ENCODE measurements at places on chromosomes 13 and 19.

GRCh38 chr13:110993788-110994187, 78.9 kb upstream of the ANKRD10 start:
- DNase-seq: no peak

DNA sequence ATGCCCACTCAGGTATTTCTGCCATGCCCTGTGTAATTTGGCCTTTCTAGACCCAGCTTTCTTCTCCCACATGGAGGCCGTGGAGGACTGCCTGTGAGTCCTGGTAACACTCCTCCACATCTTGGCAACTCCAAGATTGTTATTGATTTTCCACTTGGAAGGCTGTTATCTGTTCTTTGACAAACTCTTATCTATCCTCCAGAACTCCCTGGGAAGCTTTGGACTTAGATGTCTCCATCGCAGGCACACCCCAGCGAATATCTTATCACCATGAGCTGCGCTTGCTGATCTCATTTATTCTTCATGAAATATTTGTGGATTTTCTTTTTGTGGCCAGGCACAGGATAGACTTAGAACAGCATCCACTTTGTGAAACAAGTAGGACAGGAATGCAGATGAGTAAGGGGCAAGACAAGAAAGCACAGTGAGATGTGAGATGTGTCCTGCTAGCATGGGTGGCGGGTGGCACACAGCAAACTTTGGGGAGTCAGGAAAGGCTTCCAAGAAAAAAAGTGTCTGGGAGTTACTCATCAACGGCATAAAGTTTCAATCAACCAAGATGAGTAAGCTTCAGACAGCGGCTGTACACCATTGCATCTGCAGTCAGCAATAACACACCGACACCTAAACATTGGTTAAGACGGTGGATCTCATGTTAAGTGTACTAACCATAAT, 84.5 kb upstream of the IRS2 start:
- DNase-seq: no peak

DNA sequence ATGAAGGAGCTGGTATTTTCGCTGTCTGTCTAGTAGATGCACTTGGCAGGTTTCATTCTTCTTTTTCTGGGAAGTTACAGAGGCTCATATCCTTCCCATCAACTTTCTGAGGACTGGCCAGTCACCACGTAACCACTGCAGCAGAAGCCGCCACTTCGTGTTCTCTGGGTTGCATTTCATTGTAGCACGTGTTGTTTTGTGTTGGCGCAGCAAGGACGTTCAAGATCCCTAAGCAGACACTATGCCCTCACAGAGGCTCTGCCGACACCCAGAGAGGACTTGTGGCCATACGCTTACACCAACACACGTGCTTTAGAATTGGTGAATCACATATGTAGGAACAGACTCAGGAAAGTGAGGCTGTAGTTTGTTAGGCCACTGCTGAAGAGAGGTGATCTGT, 42.2 kb upstream of the TEX29 start:
- DNase-seq: no peak

- no peak for DNase-seq
These were observed 98.9 kb downstream of the ESD start for GRCh38 chr13:46698014-46698413.

DNA sequence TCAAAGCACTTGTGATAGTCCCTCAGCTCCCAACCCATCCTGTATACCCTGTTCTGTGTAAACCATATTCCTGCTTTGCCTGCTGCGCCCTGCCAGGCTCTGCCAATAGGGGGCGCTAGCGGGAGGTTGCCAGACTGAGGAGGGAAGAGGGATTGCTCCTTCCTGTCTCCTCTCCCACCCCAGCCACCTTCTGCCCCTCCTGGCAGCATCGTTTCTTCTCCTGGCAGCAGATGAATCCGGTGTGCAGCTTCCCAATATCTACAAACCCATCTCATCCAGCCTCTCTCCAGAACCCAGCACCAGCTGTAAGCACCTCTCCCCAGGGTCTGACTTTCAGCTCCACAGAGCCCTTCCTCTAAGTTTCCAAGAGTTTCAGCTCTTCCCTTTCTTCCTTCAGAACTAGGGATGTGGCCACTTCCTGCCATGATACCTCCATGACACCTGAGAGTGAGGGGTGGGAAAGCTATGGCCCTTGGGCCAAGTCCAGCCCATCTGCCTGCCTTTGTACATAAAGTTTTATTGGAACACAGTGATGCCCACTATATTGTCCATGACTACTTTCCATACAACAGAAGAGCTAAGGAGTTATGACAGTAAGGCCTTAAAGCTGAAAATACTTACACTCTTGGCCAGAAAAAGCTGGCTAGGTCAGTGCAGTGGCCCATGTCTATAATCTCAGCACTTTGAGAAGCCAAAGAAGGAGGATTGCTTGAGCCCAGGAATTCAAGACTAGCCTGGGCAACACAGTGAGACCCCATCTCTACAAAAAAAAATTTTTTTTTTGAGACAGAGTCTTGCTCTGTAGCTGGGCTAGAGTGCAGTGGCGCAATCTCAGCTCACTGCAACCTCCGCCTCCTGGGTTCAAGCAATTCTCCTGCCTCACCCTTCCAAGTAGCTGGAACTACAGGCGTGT, 34.5 kb upstream of the ATP1A3 start:
- no peak for DNase-seq

DNA sequence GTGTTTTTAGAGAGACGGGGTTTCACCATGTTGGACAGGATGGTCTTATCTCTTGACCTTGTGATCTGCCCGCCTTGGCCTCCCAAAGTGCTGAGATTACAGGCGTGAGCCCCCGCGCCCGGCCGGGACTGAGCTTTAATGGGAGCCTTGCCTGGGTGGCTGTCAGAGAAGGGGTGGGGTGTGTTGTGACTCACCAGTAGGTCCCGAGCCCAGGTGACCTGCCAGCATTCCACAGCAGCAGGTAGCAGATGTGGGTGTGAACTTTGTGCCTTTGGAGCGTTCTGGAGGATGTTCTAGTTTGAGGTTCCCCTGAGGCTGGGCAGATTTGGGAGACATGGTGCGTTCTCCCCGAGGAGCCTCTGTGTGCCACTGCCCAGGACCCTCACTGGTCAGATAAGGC, 7.1 kb upstream of the EPN1 start:
- no peak for DNase-seq

- DNase-seq: no peak
These were observed 1007.2 kb downstream of the PCDH9 start for GRCh38 chr13:66222926-66223325.

- no peak for DNase-seq
These were observed 9.3 kb upstream of the FRY start for GRCh38 chr13:32022311-32022710.

- no peak for DNase-seq
These were observed 17.7 kb downstream of the POLRMT start for GRCh38 chr19:615619-616018.

DNA sequence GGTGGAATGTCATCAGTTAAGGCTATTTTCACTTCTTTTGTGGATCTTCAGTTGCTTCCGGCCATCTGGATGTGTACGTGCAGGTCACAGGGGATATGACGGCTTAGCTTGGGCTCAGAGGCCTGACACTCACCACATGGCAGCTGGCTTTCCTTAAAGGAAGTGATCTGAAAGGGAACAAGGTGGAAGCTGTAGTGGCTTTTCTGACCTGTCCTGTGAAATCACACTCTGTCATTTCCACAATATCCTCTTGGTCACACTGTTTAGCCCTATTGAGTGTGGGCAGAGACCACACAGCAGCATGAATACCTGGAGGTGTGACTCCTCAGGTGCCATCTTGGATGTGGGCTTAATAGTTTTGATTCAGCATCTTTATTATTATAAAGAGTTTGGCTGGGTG, 4.5 kb upstream of the BAX start:
- no peak for DNase-seq

DNA sequence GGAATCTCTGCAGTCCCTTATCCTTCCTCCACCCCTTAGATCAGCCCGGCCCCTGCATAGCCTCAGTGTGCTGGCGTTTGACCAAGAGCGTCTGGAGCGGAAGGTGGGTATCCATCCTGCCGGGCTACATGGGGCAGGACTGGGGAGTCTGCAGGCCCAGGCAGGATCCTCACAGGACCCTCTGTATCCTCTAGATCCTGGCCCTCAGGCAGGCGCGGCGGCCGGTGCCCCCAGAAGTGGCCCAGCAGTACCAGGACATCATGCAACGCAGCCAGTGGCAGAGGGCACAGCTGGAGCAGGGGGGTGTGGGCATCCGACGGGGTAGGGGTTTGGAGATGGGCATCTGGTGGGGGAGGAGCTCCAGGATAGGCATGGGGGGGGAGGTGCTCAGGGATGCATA, 8.9 kb downstream of the PODNL1 start:
- DNase-seq: no peak

GRCh38 chr13:108700422-108701170, 71.2 kb downstream of the MYO16 start:
- no peak for DNase-seq

Measured in stimulated activated CD8-positive, alpha-beta memory T cell treated with anti-CD3 and anti-CD28 coated beads, Interleukin-4, amount 100 ng/mL, for 24 hours (primary cell).